ENCODE measurements at places on chromosomes 6 and 20.

DNA sequence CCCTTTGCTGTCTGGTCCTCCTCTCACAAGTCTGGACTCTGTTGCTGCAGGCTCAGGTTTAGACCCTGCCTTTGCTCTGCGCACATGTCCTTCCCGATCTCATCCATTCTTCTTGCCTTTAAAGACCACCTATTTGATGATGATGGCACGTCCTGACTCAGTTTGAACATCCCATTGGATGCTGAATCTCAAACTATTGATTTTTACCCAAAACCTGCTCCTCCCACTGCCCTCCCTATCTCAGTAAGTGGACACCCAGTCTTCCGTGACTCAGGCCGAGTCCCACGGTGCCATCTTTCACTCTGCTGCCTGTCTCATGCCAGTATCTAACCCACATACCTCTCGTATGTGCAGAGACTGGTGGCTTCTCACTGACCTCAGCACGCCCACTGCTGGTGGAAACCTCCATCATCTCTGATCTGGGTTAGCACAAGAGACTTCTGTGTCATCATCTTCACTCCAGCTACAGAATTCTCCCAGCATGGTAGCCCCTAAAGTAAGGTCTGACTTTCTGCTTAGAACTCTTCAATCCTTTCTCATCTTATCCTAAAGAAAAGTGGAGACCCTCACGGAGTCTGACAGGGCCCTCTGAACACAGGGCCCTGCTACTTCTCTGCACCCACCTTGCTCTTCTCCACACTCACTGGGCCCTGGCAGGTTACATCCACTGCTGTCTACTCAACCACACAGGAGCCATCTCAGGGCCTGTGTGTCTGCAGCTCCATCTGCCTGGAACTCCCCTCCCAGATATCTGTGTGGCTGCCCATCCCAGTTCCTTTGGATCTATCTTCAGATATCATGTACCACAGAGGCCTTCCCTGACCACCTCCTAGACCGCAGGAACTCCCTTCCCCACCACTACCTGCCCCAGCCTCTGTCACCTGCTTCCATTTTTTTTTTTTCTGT, 387.1 kb upstream of the AGPAT4 start:
- DNase-seq = no peak

DNA sequence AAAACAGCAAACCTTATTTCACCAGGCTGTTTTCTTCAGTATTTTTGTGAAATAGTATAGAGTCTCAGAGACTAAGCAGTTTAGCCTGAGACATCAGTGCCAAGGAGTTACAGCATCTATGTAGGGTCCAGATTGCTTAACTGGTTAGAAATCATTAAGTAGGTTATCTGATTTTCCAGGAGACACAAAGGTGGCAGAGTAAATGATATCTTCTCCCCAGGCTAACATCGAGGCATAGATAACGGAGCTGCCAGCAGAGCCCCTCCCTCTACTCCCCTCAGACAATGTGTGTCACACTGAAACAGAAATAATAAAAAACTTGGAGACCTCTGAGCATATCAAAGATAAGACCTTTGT, 473.0 kb upstream of the CITED2 start:
- no peak for DNase-seq

- DNase-seq = no peak
Measured at GRCh38 chr6:46628976-46629375, 23.6 kb downstream of the CYP39A1 start.

GRCh38 chr6:155333414-155333813, 19.1 kb upstream of the TFB1M start:
- no peak for DNase-seq

- DNase-seq = no peak
Measured at GRCh38 chr20:17287503-17287902, 60.7 kb downstream of the PCSK2 start.

GRCh38 chr20:61661025-61661424, 404.7 kb downstream of the TAF4 start:
- DNase-seq = no peak

DNA sequence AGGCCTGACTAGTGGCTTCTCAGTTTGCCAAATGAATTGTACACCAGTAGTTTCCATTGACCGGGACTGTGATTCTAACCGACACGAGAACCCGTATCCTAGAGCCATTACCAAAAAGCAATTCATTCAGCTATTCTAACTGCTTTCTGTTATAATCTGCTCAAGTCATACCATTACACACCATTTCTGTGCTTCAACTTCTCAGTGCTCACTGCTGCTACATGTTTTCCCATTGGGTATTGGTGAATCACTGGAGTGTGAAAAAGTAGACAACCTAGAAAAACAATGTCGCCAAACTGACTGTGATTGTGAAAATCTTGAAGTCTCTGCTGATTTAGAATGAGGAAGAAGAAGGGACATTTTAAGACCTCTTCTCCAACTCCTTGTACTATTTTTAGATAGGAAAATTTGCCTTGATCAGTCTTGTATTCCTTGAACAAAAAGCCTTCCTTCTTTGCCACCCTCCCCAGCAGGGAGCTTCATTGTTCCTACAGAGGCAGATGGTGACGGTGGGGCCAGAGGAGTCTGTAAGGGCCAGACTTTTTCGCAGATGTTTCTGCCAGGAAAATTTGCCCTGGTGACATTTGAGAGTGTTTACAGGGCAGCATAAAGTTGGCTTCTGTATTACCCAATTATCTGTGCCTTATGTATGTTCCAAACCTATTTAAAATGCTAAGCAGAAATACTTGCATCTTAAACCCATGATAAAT, 31.7 kb upstream of the MAP3K4 start:
- no peak for DNase-seq

- no peak for DNase-seq
Measured at GRCh38 chr6:17980329-17980728, 7.1 kb downstream of the KIF13A start.

DNA sequence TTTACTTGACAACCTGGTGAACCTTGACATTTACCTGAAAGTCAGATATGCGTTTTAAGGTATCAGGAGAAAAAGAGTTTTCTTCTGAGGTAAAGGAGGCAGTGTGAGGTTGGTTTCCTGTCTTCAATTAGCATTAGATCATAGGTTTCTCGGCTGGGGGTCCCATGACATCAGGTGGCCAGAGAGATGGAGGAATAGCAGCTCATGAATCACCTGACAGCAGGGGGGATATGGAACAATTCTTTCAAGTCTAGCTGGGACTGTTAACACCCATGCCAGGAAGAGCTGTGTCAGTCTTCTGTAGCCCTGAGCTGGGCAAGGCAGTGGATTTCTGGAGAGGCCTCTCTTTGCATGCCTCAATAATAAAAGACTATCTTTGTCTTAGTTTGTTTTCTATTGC, 108.0 kb upstream of the TMEM170B start:
- no peak for DNase-seq

DNA sequence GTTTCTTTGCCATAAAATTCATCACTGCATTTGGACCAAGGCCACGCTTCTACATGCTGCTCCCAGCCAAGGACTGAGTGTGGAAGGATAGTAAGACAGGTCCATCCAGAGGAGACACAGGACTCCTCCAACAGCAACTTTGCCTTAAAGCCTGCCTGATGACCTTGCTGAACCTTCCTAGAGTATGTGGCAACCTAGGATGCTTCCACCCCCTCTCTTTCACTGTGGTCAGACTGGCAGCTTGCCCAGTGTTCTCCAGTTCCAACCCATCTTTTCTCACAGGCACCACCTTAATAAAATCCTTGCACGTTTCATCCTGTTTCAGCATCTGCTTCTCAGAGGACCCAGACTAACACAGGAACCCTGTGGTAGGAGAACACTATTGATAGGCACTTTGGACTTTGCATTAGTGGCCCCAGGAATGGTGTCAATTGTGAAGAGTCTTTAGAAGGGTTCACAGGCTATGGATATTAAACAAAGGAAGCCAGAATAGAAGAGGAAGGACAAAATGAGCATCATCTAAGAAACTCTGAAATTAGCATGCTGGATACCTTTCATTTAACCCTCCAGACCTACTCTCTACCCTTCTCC, 2.4 kb upstream of the PKHD1 start:
- no peak for DNase-seq

DNA sequence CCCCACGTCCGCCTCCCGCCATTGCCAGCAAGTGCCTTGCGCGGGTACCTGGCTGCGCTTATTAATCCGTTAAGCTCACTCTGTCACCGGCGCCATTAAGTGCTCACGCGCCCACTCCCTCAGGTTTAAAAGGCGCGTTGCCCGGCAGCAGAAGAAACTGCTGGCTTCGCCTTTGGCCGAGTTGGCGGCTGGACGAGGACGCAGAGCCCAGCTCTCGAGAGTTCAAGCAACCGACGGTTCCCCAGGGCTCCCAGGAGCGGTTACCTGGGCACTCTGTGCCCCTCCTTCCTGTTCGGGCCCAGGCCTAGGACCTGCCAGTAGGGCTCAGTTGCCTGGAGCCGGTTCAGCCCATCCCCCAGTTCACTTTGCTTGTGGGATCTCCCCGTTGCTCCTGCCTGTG, at the start of gene GGTLC1:
TSS of gene GGTLC1 (minus strand) at position 219 of the 400 bp plus-strand sequence. CDS start 2,168 bp downstream, outside the sequence.
- no peak for DNase-seq

GRCh38 chr6:35402856-35403191, 49.3 kb upstream of the FANCE start:
- no peak for DNase-seq

- DNase-seq = no peak
Measured at GRCh38 chr6:53199156-53199555, 50.5 kb upstream of the GCM1 start.

- DNase-seq = no peak
Measured at GRCh38 chr6:169415179-169415578, 161.5 kb upstream of the THBS2 start.

- no peak for DNase-seq
Measured at GRCh38 chr6:141303907-141304306, 828.8 kb upstream of the GJE1 start.
